GM13977 (cell line): ENCODE measurements at places on chromosomes 6 and 20.

- no peak for DNase-seq
These were observed 81.0 kb downstream of the MYB start for GRCh38 chr6:135261872-135262725.

DNA sequence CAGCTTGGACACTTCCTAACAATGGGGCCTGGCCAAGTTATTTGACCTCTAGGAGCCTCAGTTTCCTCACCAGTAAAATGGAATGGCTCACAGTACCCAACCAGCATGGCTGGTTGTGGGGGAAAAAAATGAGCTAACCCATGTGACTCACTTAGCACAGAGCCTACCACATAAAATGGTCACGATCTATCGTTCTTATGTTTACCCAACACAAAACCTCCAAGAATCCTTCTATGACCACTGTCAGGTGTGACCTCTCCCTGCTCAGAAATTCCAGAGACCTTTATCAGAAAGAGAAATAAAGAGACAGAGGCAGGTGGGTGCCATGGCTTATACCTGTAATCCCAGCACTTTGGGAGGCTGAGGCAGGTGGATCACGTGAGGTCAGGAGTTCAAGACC, 39.4 kb downstream of the BPIFB1 start:
- no peak for DNase-seq

DNA sequence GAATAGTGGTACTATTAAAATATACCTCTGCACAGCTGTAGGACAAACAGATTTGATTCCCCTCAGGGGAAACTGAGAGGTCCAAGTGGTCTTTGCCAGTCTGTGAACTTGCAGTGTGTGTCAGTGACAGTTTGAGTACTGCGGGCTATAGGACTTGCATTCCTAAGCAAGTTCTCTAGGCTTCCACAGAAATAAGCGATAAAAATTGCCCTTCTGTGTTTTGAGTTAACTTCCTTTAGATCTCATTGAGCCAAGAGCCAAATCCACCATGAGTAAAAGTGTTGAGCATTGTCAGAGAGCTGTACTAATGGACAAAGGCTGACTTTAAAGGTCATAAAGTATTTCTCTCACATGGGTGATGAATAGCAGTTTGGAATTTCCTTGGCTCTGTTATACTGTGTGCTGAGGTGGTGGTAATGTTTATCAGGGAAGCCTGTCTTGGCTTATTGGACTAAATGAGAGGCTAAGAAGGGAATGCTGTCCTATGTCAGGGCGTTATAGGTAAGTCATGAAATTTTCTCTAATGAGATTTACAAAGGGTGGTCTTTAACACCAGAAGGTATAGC, 122.6 kb upstream of the MAP3K7 start:
- no peak for DNase-seq

DNA sequence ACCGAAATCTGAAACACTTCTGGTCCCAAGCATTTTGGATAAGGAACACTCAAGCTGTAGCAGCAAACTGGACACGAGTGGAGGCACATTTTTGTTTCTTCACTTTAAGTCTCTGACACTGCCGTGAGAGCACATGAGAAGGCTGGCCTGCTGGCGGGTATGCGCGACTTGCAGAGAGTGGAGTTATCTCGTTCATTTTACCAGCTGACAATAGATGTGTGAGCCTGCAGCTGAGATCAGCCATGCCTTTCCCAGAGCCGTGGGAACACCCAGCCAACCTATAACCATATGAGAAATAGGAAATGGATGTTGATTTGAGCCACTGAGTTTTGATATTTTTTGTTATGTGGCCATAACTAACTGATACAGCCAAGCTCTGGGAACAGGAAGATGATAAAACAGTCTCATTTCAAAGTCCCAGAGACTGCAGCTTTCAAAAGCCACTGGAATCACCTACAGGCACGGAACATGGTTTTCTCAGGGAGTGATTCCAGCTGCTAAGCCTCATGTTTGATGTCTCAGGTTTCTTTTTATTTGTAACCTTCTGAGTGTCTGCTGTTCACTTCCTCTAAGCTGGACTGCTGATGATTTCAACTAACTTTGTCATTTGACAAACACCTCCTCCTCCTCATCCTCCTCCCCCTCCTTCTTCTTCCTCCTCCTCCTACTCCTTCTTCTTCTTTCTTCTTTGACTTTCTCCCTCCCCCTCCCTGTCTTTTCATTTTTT, 28.6 kb upstream of the LAMP5 start:
- no peak for DNase-seq

DNA sequence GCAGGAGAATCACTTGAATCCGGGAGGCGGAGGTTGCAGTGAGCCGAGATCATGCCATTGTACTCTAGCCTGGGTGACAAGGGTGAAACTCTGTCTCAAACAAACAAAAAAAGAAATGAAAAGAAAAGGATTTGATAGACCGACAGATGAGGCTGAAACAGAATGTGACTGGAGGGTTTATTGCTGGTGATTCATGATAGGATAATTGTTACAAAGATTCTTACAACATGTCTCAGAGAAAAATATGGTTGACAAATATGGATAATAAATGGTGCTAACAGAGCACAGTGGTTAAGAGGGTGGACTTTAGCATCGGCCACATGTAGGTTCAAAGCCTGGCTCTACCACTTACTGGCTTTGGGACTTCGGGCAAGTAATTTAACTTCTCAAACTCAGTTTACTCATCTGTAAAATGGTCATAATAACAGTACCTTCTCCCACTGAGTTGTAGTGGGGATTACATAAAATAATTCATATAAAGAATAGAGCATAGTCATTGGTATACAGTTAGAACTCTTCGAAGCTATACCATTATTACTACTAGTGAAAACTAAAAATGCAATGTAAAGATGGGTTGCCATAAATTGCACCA, 131.9 kb downstream of the MAP3K7 start:
- no peak for DNase-seq

DNA sequence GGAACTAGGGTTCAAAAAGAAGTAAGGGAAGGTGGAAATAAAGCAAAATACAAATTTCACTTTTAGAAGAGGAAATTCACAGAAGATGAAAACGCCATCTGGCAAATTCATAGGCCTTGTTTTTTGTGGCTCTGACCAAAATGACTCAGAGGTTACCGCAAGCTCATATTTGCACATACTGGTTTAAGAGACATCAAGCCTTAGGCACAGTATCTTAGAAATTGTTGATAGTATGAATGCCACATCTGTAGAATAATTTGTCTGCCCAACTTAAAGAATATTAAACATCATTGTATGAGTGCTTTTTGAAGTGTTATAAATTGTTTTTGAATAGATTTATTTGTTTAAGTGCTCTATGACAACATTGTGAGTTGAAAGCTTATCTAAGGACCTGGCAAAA, 10.6 kb downstream of the TAAR1 start:
- peak; percentile 9 for DNase-seq

DNA sequence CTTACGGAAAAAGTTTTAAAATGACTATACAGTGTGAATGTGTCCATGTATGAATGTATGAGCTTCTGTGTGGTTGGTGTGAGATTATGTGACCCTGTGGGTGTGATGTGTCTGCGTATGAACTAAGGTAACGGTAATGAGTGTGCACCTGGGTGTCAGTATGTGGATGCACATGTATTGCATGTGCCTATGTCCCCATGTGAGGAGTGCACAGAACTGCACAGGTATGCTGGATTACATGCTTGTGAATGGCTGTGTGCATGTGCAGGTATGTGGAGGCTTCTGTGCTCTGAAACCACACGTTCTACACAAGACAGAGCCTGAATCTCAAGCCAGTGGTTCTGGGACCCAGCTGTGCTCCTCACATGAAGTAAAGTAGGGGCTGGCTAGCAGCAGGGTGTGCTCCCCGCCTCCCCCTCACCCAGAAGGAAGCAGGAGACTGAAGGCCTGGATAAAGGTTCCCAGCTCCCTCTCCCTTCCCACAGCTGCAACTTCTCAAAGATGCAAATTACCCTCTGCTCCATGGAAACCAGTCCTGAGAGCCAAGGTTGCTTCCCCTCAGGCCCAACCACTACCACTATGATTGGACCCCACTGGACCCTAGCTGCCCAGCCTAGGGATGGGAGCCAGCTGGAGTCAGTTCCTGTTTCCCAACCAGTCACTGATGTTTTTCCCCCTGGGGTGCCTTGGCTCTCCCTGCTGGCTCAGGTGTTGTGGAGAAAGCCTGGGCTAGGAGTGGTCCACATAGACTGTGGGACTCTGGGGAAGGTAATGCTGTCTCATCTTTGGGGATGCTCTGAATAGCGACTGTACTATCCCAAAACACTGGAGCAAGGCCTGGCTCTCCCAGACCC, 24.8 kb upstream of the SPDEF start:
- no peak for DNase-seq

GRCh38 chr6:45256697-45257695, 71.1 kb upstream of the RUNX2 start:
- no peak for DNase-seq

DNA sequence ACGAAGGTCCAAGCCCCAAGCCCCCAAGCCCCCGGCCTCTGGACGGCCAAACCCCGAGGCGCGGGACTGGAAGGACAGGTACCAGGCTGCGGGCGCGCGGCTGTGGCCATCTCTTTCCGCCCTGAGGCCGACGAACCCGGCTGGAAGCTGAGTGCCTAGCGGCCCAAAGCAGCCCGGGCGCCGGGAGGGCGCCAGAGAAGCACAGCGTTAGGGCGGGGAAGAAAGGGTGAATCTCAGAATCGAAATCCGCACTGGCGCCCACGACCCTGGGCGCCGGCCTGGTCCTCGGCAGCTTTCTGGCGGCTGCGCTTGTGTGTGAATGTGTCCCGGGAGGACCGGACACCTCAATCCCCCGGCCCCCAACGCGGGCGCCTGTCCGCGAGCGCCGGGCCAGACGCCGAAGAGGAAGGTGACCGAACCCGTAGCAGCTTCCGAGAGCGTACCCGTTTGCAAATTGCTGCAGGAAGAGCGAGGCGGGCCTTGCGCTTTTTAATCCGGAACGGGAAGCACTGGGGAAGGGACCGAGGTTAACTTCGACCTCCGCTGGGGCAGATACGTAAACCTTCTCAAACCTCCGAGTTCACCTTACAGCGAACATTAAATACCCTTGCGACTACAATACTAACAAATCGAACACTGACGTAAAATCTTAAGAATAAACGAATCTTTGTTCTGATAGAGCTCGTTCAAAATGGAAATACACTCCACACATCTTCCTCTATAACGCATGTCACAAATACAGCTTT, 2.9 kb downstream of the NRN1 start:
- DNase-seq, result peak; percentile 37

DNA sequence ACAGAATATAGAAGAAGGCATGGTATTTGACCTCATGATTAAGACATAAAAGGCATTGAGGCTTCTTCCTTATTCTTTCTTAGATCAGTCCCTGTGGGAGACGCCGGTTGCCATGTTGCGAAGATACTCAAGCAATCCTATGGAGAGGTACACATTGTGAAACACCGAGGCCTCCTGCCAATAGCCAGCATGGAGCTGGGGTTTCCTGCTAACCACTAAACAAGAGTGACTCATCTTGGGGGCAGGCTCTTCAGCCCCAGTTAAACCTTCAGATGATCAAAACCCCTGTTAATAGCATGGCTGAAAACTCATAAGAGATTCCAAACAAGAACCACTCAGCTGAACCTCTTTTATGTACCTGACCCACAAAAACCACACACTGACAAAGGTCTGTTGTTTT, 478.8 kb downstream of the CD83 start:
- DNase-seq, result no peak

GRCh38 chr20:49846206-49846807, 33.7 kb downstream of the SLC9A8 start:
- peak; percentile 68 for DNase-seq

GRCh38 chr6:21111093-21111725, 482.3 kb upstream of the SOX4 start:
- DNase-seq, result no peak

DNA sequence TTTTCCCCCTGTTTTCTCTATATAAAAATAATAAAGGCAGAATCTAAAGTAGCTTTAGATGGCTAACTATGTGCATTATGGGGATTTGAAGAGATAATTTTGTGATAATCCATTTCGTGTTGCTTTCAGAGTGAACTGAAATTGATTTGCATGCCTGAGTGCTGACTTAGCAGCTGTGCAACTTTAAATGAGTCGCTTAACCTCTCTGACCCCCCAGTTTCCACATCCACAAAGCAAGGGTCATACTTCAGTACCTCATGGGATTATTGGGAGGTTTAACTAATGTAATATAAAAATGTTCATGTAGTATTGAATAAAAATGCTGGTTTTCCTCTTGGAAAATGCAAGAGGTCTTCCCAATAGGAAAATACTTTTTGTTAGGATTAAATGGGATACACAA, 63.8 kb upstream of the FABP7 start:
- DNase-seq, result no peak

GRCh38 chr20:42986143-42986773, 203.4 kb downstream of the PTPRT start:
- no peak for DNase-seq

DNA sequence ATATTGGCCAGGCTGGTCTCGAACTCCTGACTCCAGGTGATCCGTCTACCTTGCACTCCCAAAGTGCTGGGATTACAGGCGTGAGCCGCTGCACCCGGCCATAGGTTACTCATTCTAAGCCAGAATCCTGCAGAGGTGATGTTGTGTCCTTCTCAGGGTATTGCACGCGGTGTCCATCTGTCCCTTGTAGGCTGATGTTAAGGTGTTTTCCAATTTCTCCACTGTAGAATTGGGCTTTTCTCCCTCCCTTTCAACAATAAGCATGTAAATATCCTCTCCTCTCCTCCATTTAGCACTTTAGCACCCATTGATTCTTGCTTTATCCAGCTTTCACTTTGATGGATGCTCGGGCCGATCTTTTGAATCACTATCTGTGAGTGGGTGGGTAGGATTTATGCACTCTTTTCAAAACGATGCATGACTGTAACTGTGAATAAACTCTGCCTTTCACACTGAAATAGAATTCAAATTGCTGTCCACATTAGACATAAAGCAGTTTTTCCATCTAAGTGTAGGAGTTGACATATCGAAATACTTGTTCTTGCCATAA, 52.6 kb downstream of the ZBTB2 start:
- no peak for DNase-seq

- DNase-seq, result no peak
These were observed 51.2 kb downstream of the BMP6 start for GRCh38 chr6:7777074-7777473.

DNA sequence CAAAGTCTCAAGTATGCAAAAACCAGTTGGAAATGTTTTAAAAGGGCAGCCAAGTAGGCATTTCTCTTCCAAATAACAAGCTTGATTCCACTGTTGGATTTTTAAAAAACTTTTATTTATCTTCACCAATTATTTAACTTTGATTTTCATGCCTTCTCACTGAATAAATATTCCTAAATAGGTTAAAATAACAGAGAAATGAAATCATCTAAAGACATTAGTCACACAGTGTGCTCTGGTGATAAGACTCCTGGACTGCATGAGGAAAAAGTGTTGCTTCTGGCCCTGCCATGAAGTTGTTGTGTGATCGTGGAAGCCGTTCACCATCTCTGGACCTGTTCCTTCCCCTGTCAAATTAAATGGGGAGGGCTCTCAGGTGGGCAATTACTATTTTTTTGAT, 33.8 kb upstream of the IGF2R start:
- DNase-seq, result no peak

DNA sequence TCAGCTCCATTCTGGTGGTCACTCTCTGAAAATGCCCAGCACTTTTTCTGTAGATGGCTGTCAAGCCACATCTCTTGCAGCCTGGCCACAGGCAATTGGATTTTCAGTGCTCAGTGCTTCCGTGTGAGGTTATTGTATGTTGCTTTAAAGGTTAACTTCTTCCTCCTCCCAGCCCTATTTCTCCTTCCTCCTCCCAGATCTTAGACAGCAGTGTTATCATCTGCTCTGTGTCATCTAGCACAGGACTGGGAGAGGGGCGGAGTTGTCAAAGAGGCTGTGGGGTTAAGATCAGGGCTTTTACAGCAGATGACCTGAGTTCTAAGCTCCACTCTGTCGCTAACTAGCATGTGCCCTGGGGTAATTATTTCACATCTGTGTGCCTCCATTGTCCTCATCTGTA, 129.0 kb downstream of the PHACTR3 start:
- no peak for DNase-seq
